ENCODE measurements at places on chromosomes 7 and 10. TPM values are rescaled to one million over a fixed set of nuclear protein-coding genes. Genes with fewer than 3 reads are reported as not detected.

DNA sequence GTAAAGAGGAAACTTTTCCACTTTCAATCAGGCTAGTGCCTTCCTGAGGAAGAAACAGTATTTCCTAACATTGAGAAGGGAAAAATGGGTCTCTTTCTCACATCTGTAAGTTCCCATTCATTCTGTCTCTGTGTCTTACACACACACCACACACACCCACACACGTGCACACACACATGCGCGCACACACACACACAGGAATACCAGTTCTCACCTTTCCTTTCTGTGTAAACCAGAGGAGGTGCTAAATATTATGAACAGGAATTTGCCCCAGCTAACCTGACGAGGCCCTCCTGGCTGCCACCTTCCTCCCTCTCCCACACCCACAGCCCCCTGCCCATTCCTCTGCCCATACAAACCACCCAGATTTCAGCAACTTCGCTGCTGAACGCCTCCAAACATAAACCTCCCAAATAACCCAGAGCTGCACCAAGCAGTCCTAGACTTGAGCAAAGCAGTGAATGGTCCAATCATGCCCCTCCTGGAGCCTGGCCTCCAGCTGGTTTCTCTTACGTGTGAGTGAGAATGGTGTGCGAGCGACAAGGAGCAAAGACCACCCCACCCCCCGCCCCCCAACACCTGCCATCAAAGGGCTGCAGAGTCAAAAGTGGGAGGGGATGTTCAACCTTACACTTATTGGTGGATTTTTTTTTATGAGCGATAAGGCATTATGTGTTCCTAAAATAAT is 190.5 kb downstream of the HECW1 start:
- no peaks in the 10 kb centered on the region for H3K36me3 ChIP-seq
- H3K27ac ChIP-seq: no peak overlapping the region
- H3K4me1 ChIP-seq: no peaks in the 10 kb centered on the region
- peaks cover 21% of the 10 kb centered on the region for H3K27me3 ChIP-seq

GRCh38 chr7:4249241-4249640 is 432.9 kb upstream of the FOXK1 start:
- no peaks in the 10 kb centered on the region for H3K36me3 ChIP-seq
- H3K4me3 ChIP-seq: no peak overlapping the region
- no peak for DNase-seq
- no peak overlapping the region for H3K27ac ChIP-seq
- H3K27me3 ChIP-seq: no peaks in the 10 kb centered on the region

DNA sequence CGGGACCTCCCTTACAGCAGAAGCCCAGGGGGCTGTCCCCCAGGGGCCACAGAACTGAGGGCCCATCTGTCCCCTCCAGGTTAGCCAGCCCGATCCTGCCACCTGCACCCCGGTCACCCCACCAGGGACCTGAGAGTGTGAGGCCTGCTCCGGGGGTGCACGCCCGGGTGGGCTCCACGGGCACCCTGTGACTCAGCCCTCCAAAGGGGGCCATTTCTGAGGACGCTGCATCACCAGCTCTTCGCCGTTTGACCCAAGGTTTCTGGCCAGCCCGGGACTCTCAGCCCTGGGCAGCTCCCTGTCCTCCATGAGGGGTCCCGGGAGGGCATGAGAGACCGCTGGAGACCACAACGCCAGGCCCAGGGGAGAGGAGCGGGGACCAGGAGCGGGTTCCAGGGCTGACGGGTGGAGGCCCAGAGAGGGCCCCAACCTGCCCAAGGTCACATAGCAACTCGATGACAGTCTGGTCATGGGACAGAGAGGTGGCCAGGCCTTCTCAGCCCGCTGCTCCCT is 79.3 kb downstream of the ELFN1 start:
- H3K4me1 ChIP-seq: peaks cover 12% of the 10 kb centered on the region
- H3K27me3 ChIP-seq: peaks cover 2% of the 10 kb centered on the region
- H3K27ac ChIP-seq: no peak overlapping the region
- H3K36me3 ChIP-seq: no peaks in the 10 kb centered on the region
- no peak for DNase-seq
- H3K4me3 ChIP-seq: no peak overlapping the region

- H3K36me3 ChIP-seq: no peaks in the 10 kb centered on the region
- peaks cover 4% of the 10 kb centered on the region for H3K27me3 ChIP-seq
- no peaks in the 10 kb centered on the region for H3K4me1 ChIP-seq
- DNase-seq: no peak
- no peak overlapping the region for H3K4me3 ChIP-seq
These were observed 27.4 kb upstream of the GOLGA7B start for GRCh38 chr10:97822261-97822687.

DNA sequence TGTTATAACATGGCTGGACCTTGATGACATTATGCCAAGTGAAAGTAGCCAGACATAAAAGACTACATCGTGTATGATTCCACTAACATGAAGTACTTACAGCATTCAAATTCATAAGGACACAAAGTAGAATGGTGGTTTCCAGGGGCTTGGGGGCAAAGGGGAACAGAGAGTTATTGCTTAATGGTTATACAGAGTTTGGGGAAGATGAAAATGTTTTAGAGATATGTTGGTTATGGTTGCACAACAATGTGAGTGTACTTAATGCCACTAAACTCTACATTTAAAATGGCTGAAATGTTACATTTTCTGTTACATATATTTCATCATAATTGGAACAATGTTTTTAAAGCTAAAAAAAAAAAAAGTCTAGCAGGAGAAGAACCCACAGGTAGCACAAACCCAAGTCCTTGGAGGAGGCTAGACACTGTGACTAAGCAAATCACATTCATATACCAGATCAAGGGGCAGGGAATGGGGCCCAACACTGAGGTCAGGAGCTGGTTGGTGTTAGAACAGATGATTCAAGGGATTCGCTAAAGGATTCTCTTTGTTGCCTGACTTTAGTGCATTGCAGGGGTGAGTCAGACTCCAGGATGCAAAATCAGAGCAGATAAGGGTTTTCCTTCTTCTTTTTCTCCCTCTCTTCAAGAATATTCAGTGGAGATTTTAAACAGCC is 25.1 kb upstream of the AOAH start:
- DNase-seq: no peak
- no peak overlapping the region for H3K4me3 ChIP-seq
- H3K4me1 ChIP-seq: peaks cover 7% of the 10 kb centered on the region
- H3K27me3 ChIP-seq: no peaks in the 10 kb centered on the region
- H3K36me3 ChIP-seq: no peaks in the 10 kb centered on the region
- H3K27ac ChIP-seq: no peak overlapping the region

DNA sequence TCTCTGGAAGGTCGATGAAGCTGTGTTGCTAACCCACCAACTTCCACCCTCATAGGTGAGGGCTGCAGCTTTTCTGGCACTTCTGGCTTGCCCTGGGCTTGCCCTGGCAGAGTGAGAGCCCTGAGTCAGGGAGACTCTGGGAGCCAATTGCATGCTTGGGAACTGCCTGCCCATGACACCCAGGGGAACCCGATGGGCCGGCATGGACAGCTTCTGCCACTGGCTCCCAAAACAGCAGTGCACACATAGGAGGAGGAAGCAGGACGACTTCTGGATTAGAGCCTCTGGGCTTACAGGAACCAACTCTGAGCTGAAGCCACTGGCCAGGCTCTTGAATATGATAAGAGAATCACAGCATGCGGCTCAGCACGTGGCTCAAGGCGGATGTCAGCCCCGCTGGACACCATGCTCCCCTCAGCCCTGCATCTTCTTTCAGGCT is 135.2 kb upstream of the UNC5B start:
- no peaks in the 10 kb centered on the region for H3K27me3 ChIP-seq
- peak; percentile 4 for DNase-seq
- H3K4me1 ChIP-seq: no peaks in the 10 kb centered on the region
- H3K27ac ChIP-seq: no peak overlapping the region
- no peaks in the 10 kb centered on the region for H3K36me3 ChIP-seq

- H3K27ac ChIP-seq: no peak overlapping the region
- no peaks in the 10 kb centered on the region for H3K27me3 ChIP-seq
- no peak for DNase-seq
- no peaks in the 10 kb centered on the region for H3K36me3 ChIP-seq
- no peaks in the 10 kb centered on the region for H3K4me1 ChIP-seq
These were observed 444.7 kb downstream of the IPMK start for GRCh38 chr10:57822965-57823364.

DNA sequence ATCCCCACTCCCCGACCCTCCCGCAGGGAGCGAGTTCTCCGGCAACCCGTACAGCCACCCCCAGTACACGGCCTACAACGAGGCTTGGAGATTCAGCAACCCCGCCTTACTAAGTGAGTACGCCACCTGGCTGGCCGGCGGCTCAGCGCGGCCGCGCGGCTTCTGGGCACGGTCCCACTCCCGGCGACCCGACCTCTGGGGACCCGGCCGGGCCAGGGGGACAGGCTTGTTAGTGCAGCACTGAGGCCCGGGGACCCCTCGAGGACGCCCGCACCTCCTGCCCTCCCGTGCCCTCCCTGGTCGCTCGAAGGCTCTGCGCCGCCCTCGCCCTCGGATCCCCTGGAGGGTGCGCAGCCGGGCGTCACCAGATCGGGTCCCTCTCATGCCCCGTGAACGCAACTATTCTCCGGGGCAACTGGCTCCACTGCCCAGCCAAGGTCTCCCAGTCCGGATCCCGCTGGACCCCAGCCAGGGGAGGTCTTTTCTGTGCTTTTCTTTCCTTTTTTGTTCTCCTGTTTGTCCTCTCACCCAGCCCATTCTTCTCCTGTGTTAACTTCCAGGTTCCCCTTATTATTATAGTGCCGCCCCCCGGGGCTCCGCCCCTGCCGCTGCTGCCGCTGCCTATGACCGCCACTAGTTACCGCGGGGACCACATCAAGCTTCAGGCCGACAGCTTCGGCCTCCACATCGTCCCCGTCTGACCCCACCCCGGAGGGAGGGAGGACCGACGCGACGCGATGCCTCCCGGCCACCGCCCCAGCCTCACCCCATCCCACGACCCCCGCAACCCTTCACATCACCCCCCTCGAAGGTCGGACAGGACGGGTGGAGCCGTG is 81.8 kb downstream of the PAX2 start:
- peaks cover 62% of the 10 kb centered on the region for H3K27me3 ChIP-seq
- peak overlapping the region; percentile 83 for H3K4me3 ChIP-seq
- no peaks in the 10 kb centered on the region for H3K36me3 ChIP-seq
- H3K27ac ChIP-seq: no peak overlapping the region

- no peak for DNase-seq
- no peaks in the 10 kb centered on the region for H3K36me3 ChIP-seq
- H3K27me3 ChIP-seq: peaks cover 22% of the 10 kb centered on the region
- peaks cover 6% of the 10 kb centered on the region for H3K4me1 ChIP-seq
These were observed 98.0 kb downstream of the GRB10 start for GRCh38 chr7:50684713-50685075.

- H3K4me3 ChIP-seq: no peak overlapping the region
- H3K4me1 ChIP-seq: no peaks in the 10 kb centered on the region
- no peak for DNase-seq
- peaks cover under 1% of the 10 kb centered on the region for H3K27me3 ChIP-seq
These were observed 304.9 kb upstream of the ZMIZ1 start for GRCh38 chr10:78763651-78764395.

- peaks cover 6% of the 10 kb centered on the region for H3K27me3 ChIP-seq
- no peak overlapping the region for H3K27ac ChIP-seq
- H3K4me1 ChIP-seq: no peaks in the 10 kb centered on the region
- H3K36me3 ChIP-seq: no peaks in the 10 kb centered on the region
- H3K4me3 ChIP-seq: no peak overlapping the region
These were observed 342.5 kb downstream of the RPS24 start for GRCh38 chr10:78375854-78376785.

DNA sequence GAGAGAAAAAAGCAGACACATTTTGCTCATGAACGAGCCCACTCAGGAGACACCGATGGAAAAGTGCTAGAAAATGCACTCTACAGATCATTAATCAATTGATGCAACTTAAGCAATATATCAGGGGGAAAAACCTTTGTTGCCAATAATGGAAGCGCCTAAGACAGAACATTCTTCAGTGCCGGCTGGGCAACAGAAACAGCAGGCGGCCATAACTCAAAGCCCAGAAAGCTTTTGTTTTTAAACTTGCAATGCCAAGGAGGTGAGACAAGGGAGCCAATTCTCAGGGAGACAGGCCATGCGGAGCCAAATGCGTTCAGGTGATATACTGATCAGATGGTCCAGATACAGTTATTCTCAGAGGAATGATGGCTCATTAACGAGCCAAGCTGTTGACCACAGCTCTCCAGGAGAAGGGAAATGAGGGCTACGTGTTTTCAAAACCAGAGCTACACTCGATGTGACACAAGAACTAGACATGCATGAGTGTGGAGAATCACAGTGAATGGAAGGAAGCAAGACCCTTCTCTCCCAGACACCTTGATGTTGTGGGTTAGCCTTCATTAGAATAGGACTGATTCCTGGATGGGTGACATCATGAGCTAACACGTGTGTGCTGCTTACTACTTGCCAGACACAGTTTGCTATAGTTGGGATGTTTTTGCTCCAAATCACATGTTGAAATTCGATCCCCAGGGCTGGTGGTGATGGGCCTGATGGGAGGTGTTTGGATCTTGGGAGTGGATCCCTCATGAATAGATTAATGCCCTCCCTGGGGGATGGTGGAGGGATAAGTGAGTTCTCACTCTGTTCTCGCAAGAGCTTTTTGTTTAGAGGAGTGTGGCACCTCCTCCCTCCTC is 79.1 kb upstream of the KCNMA1 start:
- peaks cover 20% of the 10 kb centered on the region for H3K27me3 ChIP-seq
- H3K36me3 ChIP-seq: no peaks in the 10 kb centered on the region
- H3K4me3 ChIP-seq: no peak overlapping the region
- H3K27ac ChIP-seq: no peak overlapping the region

DNA sequence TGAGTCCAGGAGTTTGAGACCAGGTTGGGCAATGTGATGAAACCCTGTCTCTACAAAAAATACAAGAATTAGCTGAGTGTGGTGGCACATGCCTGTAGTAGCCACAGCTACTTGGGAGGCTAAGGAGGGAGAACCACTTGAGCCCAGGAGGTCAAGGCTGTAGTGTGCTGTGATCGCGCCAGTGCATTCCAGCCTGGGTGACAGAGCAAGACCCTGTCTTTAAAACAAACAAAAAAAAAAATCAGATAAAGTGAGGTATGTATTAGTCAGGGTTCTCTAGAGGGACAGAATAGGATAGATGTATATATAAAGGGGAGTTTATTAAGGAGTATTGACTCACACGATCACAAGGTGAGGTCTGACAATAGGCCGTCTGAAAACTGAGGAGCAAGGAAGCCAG is 101.5 kb upstream of the GPR26 start:
- no peak overlapping the region for H3K27ac ChIP-seq
- H3K4me1 ChIP-seq: no peaks in the 10 kb centered on the region
- no peak overlapping the region for H3K4me3 ChIP-seq
- no peaks in the 10 kb centered on the region for H3K36me3 ChIP-seq
- peaks cover 29% of the 10 kb centered on the region for H3K27me3 ChIP-seq
- DNase-seq: no peak

- peaks cover 15% of the 10 kb centered on the region for H3K4me1 ChIP-seq
- peaks cover 13% of the 10 kb centered on the region for H3K27me3 ChIP-seq
- H3K27ac ChIP-seq: no peak overlapping the region
- no peak for DNase-seq
- no peak overlapping the region for H3K4me3 ChIP-seq
These were observed 94.7 kb upstream of the LYZL2 start for GRCh38 chr10:30724296-30724695.

GRCh38 chr10:97960269-97961056 is 70.0 kb downstream of the CRTAC1 start:
- H3K4me3 ChIP-seq: no peak overlapping the region
- no peak for DNase-seq
- H3K27me3 ChIP-seq: peaks cover 27% of the 10 kb centered on the region
- H3K4me1 ChIP-seq: no peaks in the 10 kb centered on the region

The PDCD4 gene
- 143 TPM for total RNA-seq

The FBXO24 gene
- 1.9 TPM for total RNA-seq

The ZNF679 gene
- not detected for total RNA-seq

The NUDT13 gene
- total RNA-seq: 4.6 TPM

The ARL4A gene
- total RNA-seq: 11.9 TPM

The MACC1 gene
- total RNA-seq: 13.9 TPM

The CXCL12 gene
- not detected for total RNA-seq

The GIMAP5 gene
- 0.54 TPM for total RNA-seq

The AOC1 gene
- not detected for total RNA-seq

The NEBL gene
- not detected for total RNA-seq

The GRK5 gene
- total RNA-seq: 21.3 TPM
